ENCODE measurements at places on chromosomes 5 and 9.

- no peak for DNase-seq
Observed at GRCh38 chr9:37033682-37034304, at the start of gene PAX5. Gene PAX5, minus strand, starts transcription at chr9:37034268. Its CDS starts 237 bp downstream, at chr9:37034031.

DNA sequence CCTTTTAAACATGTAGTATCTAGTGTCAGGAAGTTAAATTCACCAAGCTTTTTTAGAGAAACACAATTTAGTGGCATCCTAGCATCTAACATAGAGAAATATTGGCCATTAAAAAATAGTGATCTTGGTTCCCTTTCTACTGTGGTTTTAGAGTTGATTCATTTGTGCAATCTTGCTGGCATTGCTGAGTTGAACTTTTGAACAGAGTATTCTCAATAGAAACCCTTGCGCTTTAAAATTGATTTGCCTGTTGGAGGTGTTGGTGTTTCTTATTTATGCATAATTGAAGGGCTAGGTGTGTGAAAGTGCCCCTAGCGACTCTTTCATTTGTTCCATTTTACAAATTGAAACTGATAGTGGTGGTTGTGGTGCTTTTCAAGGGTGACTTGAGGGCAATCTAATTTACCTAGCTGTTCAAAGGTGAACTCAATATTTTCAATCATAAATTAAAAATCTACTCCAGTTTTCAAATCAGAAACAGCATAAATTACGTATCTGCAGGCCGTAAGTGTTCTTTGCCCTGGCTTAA, 73.0 kb upstream of the MPDZ start:
- DNase-seq: no peak

DNA sequence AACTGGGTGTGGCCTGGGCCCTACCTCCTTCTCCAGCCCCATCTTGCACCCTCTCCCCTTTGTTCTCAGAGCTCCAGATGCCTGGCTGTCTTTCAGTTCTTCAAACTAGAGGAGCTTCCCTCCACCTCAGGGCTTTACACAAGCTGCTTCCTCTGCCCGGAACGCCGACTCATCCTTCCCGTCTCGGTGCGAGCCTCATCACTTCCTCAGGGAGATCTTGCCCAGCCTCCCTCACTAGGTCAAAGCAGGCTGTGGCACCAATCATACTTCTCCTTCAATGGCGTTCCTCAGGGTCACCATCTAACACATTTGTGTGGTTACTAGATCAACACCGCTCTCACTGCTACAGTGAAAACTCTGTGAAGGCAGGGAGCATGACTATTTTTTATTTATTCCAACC, 56.2 kb upstream of the ZSWIM6 start:
- DNase-seq: no peak

GRCh38 chr5:72656756-72657513, 149.7 kb upstream of the ZNF366 start:
- DNase-seq: no peak

DNA sequence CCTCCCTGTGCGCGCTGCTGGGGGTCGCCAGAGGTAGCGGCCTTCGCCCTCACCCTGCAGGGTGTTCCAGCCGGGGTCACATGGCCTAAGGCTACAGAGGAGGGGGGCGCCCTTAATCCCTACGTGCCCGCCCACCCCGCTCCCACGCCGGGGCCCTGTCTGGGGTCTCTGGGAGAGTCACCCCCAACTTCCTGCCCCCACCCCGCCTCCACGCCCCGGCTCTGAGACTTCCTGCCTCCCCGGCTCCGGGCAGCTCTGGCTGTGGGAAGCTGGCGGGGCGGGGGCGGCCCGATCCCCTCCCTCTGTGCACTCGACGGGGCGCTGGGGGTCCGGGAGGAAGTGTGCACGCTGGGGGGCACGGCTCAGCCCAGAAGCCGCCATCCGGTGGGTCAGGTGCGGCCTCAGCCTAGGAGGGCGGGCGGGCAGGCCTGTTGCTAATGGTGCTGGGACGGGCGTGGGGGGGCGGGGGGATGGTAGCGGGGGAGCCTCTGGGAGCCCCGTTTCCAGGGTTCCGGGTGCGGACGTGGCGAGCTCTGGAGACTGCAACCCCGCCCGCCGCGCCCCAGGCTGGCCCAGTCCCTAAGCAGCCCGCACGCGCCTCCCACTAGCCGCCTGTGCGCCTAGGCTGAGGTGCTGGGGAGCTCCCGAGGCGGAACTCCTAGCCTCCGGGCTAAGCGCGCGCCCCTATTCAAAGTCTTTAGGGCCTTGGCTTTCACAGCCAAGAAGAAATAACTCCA, 61.6 kb downstream of the CXXC5 start:
- no peak for DNase-seq

All from effector CD8-positive, alpha-beta T cell (primary cell).